ENCODE measurements at places on chromosomes 3 and 15. TPM values are rescaled to one million over a fixed set of nuclear protein-coding genes. Genes with fewer than 3 reads are reported as not detected.

- H3K27ac ChIP-seq: no peak overlapping the region
- no peaks in the 10 kb centered on the region for H3K36me3 ChIP-seq
- no peaks in the 10 kb centered on the region for H3K4me1 ChIP-seq
- DNase-seq: no peak
Measured at GRCh38 chr3:73148682-73149081, 87.2 kb downstream of the EBLN2 start.

GRCh38 chr3:151817473-151817872, 3.6 kb downstream of the AADAC start:
- H3K27me3 ChIP-seq: no peaks in the 10 kb centered on the region
- no peak for DNase-seq
- H3K27ac ChIP-seq: no peak overlapping the region
- no peaks in the 10 kb centered on the region for H3K4me1 ChIP-seq

DNA sequence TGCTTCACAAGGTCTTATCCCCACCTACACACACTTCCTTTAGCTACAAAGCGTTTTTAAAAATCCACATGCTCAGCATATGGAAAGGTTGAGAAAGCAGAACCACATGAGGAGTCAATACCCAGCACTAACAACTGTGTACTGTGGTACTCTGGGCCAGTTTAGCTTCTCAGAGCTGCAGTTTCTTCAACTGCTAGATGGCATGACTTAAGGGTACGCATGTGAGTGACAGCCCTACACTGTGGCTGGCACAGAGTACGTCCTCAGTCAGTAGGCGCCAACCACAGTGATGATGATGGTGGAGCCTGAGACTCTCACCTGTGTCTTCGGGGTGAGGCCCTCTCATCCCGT, 17.4 kb downstream of the CCDC12 start:
- H3K4me3 ChIP-seq: no peak overlapping the region
- H3K4me1 ChIP-seq: peaks cover 4% of the 10 kb centered on the region
- H3K27me3 ChIP-seq: no peaks in the 10 kb centered on the region
- no peaks in the 10 kb centered on the region for H3K36me3 ChIP-seq

DNA sequence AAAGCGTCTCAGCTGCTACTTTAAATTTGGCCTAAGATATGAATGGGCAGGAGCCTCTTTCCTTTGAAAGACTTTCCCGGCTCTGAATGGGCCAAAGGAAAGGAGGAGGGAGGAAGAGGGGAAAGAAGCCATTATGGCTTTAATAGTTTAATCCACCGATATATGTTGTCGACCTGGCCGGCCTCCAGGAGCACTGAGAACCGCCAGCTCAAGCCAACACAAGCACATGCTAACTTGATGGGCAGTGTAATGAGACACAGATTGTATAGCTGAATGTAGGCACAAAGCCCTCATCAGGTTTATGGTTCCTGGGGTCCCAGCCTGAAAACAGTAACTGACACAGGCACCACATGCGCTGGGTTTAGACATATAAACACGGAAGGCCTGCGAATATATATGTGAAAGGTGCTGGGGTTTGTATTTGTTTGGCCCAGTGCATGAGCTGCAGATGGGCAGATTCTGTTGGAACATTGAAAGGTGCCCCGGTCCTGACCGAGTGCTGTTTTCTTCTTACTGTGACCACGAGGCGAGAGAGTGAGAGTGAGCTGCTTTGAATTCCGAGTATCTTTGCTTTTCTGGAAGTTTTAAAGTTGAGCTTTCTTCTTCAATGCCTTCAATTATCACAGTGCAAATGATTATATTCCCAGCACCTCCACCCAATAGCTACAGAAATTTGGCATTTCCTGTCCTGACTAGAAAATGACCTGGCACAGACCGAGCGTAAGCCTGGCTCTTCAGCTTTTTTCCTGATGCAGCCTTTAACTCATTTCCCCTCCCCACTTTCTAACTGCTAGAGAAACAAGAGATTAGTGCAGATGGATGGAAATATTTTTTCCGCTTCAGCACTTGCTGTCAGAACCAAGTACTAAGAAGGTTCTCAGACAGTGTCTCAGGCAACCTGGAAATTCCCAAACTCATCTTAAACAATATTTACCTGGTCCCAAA, 267.3 kb downstream of the RORA start:
- no peaks in the 10 kb centered on the region for H3K27me3 ChIP-seq
- H3K27ac ChIP-seq: no peak overlapping the region
- peaks cover 2% of the 10 kb centered on the region for H3K4me1 ChIP-seq
- DNase-seq: peak; percentile 14

DNA sequence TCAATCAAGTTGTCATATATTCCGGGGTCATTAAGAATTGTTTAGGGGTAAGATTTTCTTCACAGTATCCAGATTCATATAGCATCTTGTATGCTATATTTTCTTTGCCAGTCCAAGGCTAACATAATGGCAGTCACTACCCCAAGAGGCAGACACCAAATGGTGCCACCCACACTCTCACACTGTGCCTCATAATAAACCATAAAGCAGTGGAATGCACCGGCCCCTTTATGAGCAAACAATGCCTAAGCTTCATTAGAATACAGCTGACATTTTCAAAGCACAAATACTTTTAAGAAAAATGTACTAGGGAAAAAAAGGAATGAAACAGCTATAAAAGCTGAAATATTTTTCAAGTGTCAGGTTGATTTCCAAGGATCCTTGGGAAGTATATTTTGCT, 121.6 kb downstream of the TFDP2 start:
- H3K4me1 ChIP-seq: no peaks in the 10 kb centered on the region
- no peaks in the 10 kb centered on the region for H3K36me3 ChIP-seq
- no peak overlapping the region for H3K27ac ChIP-seq

- H3K27me3 ChIP-seq: no peaks in the 10 kb centered on the region
- H3K4me3 ChIP-seq: no peak overlapping the region
Measured at GRCh38 chr15:70863450-70864218, 9.7 kb upstream of the LARP6 start.

DNA sequence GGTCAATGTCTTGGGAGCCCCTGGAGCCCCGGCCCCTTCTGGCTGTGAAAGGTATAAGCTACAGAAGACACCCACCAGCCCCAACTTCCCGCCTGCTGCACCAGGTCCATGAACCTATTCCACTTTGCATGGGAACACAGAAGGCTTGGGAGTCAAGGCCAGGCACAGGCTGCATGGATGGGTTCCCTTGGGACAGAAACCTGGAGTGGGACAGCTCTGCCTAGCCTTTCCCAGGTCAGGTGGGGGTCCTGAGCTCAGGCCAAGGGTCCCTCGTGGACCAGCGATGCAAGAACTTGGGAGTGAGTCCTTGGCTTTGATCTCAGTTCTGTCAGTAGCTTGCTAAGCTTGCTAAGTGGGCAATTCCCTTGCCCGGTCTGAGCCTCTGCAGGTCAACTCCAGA, 25.0 kb downstream of the TKT start:
- H3K36me3 ChIP-seq: peaks cover 80% of the 10 kb centered on the region
- no peaks in the 10 kb centered on the region for H3K27me3 ChIP-seq
- H3K4me1 ChIP-seq: peaks cover 3% of the 10 kb centered on the region
- no peak for DNase-seq

GRCh38 chr15:31367021-31367729, 40.5 kb downstream of the KLF13 start:
- H3K27me3 ChIP-seq: no peaks in the 10 kb centered on the region

DNA sequence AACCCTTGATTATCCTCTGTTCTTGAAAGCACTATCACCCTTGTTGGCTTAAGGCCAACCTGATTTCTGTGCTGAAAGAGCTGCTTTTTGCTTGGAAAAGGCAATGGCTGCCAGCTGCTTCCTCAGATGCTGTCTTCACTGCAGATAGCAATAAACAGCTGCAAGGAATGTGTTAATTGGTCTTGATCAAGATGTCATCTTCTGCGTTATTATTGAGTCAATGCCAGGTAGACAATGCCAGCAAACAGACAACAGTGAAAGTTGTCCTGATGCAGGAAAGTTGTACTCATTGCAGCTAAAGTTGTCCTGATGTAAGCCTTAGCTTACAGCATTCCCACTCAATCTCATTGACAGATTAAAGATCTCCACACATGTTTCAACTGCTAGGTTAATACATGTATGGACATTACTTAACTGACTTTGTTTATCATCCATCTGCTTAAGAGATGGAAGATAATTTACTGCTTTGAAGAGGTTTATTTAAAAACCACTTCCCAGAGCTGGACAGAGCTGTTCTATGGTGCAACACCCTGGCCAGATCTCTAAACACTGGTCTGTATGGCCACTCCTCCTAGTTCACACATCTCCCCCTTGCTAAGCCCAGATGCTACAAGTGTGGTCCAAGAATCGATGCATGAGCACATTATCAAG, 251.0 kb upstream of the MCTP2 start:
- H3K27me3 ChIP-seq: no peaks in the 10 kb centered on the region
- DNase-seq: no peak
- no peak overlapping the region for H3K27ac ChIP-seq
- H3K4me3 ChIP-seq: no peak overlapping the region

DNA sequence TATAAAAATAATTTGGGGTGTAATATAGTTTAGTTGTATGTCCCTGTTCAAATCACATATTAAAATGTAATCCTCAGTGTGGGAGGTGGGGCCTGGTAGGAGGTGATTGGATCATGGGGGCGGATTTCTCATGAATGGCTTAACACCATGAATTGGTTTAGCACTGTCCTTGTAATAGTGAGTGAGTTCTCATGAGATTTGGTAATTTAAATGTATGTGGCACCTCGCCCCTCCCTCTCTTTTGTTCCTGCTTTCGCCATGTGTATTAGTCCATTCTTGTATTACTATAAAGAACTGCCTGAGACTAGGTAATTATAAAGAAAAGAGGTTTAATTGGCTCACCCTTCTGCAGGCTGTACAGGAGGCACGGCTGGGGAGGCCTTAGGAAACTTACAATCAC, 83.9 kb downstream of the ANXA2 start:
- no peaks in the 10 kb centered on the region for H3K36me3 ChIP-seq
- H3K4me3 ChIP-seq: no peak overlapping the region
- no peak overlapping the region for H3K27ac ChIP-seq
- DNase-seq: no peak

- no peaks in the 10 kb centered on the region for H3K36me3 ChIP-seq
- no peak overlapping the region for H3K27ac ChIP-seq
- peak; percentile 50 for DNase-seq
- H3K27me3 ChIP-seq: no peaks in the 10 kb centered on the region
- peaks cover 6% of the 10 kb centered on the region for H3K4me1 ChIP-seq
Measured at GRCh38 chr15:63331456-63331855, 50.2 kb downstream of the CA12 start.

GRCh38 chr3:178849199-178849910, 222.3 kb downstream of the ZMAT3 start:
- no peaks in the 10 kb centered on the region for H3K27me3 ChIP-seq
- H3K36me3 ChIP-seq: no peaks in the 10 kb centered on the region
- no peaks in the 10 kb centered on the region for H3K4me1 ChIP-seq
- H3K27ac ChIP-seq: no peak overlapping the region
- no peak for DNase-seq

GRCh38 chr3:195170496-195170895, 100.5 kb downstream of the XXYLT1 start:
- H3K27me3 ChIP-seq: no peaks in the 10 kb centered on the region
- no peak overlapping the region for H3K4me3 ChIP-seq
- no peak for DNase-seq

- no peaks in the 10 kb centered on the region for H3K36me3 ChIP-seq
- DNase-seq: no peak
- no peak overlapping the region for H3K27ac ChIP-seq
- no peaks in the 10 kb centered on the region for H3K27me3 ChIP-seq
Measured at GRCh38 chr15:92361321-92362000, 32.2 kb upstream of the ST8SIA2 start.

DNA sequence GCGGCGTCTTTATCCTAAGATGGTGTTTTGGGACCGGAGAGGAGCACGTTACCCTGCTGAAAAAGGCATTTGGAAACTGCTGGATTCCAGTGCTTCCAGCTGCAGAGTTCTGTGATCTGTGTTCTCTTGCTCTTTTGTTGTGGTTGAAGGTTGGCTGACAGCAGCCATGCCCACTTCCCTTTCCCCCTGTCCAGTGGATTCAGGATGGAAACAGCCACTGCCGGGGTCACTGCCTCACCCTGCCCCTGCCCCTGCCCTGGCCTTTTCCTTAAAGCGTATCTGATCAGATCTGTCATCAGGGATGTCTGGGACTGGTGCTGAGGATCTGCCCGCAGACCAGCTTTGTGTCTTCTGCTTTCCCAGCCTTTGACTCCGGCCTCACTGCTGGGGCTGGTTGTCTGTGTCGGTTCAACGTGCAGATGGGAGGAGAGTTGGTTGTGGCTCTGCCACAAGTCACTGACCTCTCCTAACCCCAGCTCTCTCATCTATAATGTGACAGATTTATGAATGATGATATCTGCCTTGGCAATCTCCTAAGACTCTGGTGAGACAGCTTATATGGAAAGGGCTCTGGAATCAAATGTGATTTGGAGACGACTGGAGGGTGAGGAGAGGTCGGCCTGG, 219.4 kb upstream of the BHLHE40 start:
- H3K4me1 ChIP-seq: no peaks in the 10 kb centered on the region
- DNase-seq: no peak
- no peak overlapping the region for H3K4me3 ChIP-seq

GRCh38 chr3:83769791-83770663, 1188.8 kb upstream of the CADM2 start:
- no peak overlapping the region for H3K27ac ChIP-seq
- H3K4me1 ChIP-seq: no peaks in the 10 kb centered on the region
- DNase-seq: no peak
- H3K27me3 ChIP-seq: no peaks in the 10 kb centered on the region
- no peaks in the 10 kb centered on the region for H3K36me3 ChIP-seq
- H3K4me3 ChIP-seq: no peak overlapping the region

DNA sequence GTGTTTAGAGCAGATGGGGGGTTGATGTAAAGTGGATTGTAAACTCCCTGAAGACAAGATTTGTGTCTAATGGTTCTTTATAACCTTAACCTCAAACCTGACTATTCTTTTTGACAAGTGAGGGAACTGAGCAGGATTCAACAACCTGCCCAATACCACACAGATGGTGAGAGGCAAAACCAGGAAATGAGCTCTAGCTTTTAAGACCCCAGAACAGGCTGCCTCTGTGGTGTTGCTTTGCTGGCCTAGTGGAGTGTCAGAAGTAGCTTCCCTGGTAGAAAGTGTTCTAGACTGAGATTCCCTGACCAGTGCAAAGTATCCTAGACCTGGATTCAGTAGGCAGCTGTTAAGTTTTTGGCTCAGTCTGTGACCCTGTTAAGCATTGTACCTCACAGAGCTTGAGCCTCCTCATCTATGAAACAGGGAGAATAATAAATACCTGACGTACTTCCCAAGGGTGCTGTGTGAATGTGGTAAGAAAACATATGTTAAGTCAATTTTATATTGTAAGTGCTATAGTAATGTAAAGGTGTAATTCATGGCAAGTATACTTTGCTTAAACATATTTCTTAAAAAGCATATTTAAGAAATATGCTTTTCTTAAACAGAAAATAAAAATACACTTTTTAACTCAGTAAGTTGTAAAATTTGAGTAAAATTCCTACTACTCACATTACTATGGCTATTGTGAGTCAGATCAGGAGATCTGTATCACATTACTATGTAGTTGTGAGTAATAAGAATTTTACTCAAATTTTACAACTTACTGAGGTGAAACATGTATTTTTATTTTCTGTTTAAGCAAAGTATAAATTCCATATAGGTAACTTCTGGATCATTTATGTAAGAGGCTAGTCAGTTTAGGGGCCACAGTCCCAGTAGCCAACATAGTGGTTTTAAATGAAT, 8.8 kb downstream of the GPR87 start:
- no peak for DNase-seq
- no peaks in the 10 kb centered on the region for H3K27me3 ChIP-seq
- no peaks in the 10 kb centered on the region for H3K36me3 ChIP-seq
- H3K4me3 ChIP-seq: no peak overlapping the region

The MBD4 gene
- total RNA-seq: 35.5 TPM

The FBXO40 gene
- total RNA-seq: not detected

The TGM4 gene
- not detected for total RNA-seq

The ABI3BP gene
- total RNA-seq: 6.2 TPM

Data from fibroblast of lung (primary cell).